ENCODE measurements at places on chromosomes 11 and 22.

GRCh38 chr11:19853016-19853415, 140.4 kb downstream of the NAV2 start:
- no peak for DNase-seq

- no peak for DNase-seq
These were observed 71.7 kb upstream of the EED start for GRCh38 chr11:86172894-86173293.

GRCh38 chr11:34866375-34866774, 49.8 kb downstream of the APIP start:
- no peak for DNase-seq

- no peak for DNase-seq
These were observed 8.9 kb downstream of the LMNTD2 start for GRCh38 chr11:551596-551995.

GRCh38 chr11:95674657-95675358, 114.8 kb downstream of the FAM76B start:
- no peak for DNase-seq

DNA sequence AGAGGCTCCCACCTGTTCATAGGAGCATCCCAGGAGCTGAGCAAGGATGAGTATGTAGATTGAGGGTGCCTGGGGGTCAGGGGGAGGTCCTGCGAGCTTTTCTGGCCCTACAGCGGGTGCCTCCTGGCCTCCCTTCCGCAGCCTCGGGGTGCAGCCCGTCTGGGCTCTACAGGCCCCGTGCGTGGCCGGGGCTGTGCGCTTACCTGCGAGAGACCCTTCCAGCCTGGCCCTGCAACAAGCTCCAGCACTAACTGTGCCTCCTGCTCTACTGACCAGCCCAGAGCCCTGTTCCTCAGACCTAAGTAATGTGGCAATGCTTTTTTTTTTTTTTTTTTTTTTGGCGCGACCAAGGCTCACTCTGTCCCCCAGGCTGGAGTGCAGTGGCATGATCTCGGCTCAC, 1129.1 kb downstream of the BRD1 start:
- no peak for DNase-seq

GRCh38 chr11:75073459-75074190, 23.1 kb downstream of the OR2AT4 start:
- no peak for DNase-seq

DNA sequence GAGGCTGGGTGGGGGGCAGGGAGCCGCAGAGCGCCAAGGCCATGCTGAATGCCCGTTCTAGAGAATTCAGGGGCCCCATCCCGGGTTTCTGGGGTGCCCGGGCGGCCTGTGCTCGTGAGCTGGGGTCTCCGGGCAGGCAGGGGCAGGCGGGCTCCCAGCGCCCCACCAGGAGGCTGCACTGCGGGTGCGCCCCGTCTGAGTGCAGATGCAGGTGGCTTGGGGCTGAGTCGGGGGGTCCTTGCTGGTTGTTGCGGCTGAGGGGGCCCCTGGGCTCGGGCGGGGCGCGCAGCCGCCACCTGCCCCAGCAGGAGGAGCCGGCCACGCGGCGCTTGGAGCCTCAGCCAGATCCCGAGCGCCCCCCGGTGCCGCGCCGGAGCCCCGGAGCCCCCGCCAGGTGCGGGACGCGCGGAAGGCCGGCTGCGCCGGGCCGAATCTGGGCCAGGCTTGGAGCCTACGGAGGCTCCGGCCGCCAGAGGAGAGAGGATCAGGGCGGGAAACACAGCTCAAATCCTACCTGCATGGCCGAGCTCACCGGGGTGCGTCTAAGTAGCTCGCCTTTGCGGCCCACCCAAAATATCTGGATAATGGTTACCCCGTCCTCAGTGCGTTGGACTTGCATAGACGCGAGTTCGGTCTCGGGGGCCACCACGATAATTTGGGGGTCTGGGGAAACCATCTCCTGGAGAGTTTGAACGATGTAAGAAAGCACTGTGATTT, 590 bp upstream of the IGF2 start:
- DNase-seq, result no peak

DNA sequence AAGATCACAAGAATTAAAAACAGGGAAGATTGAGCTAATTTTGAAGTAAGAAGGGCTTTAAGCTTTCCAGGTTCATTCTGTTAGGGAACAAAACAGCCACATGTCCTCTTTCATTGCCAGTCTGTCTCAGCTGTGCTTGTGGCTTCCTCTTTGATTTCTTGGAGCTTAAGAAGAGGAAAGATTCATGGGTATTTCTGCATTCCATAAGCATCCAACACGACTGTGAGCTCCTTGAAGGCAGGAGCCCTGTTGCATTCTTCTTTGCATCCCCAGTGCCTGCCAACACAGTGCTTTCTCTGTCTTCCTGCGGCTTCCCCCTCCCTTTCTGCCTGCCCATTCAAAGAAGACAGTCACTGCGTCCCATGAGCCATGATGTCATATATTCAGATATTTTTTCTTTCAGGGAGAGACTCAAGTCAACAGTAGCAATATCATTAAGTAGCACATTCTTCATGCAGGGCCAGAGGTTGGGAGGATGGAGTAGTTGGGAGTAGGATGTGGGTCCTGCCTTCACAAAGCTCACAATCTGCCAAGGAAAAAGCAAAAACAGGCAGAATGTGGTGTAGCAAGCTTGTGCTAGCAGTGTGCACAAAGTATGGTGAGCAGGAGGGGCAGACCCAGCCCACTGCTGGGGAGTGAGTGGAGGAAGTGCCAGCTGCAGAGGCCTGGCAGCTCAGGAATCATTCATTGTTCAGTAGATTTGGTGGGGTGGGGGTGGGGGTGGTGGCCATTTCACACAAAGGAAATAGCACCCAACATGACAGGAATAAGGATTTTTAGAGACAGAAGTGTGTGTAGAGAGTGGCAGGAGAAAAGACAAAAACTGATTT, 162.1 kb upstream of the RASSF10 start:
- DNase-seq, result no peak

- no peak for DNase-seq
These were observed 13.4 kb downstream of the DGCR2 start for GRCh38 chr22:19108807-19109197.

DNA sequence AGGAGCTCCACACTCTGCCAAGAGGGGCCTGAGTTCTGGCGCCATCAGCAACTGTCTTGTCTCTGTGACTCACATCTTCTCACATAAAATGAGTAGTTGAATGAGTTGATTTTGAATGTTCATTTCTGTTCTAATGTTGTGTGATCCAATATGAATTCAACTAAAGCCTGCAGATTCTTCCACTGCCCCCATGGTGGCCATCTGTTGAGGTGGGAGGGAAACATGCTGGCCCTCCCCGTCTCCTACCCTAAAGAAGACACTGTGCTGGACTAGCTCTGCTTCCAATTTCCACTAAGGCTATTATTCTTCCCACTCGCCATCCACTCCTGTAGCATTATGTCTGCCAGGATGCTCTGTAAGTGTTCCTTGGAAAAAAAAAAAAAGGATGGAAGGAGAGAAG, 555.6 kb upstream of the LARGE1 start:
- no peak for DNase-seq

GRCh38 chr11:91446267-91446666, 778.4 kb upstream of the FAT3 start:
- DNase-seq, result no peak

DNA sequence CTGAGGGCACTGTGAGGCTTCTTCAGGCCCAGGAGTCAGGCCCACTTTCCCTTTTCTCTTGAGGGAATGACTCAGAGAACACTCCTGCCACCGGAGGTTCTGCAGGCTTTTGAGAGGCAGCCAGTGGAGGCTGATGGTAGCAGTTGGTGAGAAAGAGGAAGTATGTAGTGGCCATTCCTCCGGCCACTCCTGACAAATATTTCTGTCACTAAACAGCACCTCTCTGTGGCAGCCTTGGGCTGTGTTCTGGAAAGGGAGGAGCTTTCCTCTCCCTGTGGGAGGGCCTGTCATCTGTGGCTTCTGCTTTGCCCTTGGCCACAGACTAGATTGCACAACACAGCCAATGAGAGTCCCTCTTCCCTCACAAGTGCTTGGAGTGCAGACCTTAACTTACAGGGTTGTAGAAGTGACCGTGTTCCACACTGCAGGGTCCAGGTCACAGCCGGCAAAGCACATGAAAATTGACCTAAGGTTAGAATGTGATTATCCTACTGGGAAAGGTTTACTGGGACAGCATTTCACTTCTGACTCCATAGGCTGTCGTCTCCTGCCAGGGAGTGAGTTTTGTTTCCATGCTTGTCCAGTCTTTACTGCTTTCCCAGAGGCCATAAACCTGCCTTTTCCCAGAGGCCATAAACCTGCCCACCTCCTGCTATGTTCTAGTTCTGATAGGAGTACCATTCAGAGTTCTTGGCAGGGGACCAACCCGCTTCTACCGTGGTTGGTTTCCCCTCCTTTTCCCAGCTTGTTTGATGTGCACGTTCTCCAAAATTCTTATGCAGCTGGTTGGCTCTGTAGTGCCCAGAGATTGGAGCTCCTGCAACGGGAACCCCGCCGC, 33.3 kb downstream of the MARK2 start:
- peak; percentile 76 for DNase-seq

DNA sequence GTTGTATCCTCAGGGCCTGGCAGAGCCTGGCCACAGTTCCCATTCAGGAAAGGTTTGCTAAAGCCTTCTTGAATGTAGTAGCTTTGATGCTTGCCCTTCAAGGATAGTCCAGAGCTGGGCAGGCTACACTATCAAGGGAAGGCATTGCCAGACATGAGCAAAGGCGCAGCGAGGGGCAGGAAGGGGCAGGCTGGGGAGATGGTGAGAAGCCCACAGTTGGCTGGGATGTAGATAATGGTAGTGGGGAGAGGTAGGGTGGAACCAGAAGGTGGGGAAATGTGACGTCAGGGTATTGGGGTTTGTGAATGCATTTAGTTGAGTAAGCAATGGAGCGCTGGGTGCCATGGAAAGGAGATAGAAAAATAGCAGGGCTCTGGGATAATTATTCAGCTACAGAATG, 28.6 kb downstream of the LRRC32 start:
- no peak for DNase-seq

DNA sequence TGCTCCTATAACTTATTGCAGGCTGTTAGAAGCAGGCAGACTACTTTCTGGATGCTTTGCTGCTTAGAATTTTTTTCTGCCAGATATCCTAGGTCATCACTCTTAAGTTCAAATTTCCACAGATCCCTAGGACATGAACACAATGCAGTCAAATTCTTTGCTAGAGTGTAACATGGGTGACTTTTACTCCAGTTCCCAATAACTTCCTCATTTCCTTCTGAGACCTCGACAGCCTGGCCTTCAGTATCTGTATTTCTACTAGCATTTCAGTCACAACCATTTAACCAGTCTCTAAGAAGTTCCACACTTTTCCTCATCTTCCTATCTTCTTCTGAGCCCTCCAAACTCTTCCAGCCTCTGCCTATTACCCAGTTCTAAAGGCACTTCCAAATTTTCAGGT, 60.4 kb upstream of the ZBED5 start:
- no peak for DNase-seq

DNA sequence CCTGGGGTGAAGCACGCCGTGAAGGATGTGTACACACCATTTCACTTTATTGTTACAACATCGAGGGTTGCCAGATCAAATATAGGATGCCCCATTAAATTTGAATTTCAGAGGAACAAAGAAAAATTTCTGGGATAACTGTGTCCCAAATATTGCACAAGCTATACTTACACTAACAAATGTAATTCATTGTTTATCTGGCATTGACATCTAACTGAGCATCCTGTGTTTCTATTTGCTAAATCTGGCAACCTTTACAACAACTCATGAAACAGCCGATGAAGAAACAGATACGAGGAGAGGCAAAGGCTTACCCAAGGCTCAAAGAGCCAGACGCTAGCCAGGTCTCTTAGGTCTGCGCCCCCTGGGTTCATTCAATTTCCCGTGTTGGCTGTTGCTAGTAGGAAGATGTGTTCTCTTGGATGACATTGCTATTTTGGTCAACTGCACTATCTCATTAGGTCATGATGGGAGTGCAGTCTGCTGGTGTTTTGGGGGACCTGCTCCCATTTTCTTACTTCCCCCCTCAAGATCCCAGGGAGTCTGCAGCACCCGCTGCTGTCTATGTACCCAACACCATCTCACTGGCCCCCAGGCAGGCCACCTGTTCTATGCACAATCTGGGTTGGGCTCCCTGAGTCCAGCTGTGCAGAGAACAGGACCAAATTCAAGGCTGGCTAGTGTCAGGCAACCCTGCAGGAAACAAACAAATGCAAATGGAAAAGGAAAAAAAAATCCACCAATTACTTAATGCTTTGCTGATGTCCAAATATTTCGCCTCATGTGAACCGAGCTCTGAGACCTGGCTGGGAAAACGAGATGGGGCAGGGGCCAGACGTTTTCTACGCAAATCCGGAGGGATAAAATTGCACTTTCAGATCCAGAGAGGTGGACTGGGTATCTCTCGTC, 560.9 kb downstream of the MIAT start:
- DNase-seq, result no peak

DNA sequence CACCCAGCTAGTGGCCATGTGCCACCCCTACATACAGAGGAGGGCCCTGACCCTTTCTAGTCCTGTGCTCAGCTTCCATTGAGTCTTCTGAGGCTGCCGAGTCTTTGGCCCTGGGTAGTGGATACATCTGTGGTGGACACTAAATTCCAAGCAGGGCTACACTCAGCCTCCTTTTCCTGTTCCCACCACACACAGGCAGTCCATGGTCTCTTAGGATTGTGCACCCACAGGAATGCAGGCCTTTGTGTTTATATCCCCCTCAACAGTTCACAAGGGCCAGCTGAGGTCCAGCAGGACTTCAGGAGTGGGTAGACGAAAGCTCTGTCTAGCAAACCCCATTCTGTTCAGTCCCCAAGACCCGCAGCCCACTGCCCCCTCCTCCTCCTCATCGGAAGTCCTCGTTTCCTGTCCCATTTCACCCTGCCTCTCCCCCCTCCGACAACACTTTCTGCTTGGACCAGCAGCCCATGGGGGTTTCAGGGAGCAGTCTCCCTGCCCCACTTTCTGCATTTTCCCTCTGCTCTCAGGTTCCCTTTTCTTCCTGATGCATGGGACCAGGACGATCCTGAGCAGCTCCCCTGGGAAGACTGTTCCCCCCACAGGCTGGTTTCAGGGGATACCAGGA, 91.8 kb downstream of the SWAP70 start:
- no peak for DNase-seq

- DNase-seq, result peak; percentile 78
These were observed at the start of gene ALX4 for GRCh38 chr11:44309478-44310205. ALX4 (minus strand) TSS chr11:44310139; CDS start chr11:44310062, 77 bp downstream.

GRCh38 chr11:69208190-69209037, 52.7 kb downstream of the SMIM38 start:
- DNase-seq, result peak; percentile 42

GRCh38 chr11:8110396-8110795, 29.4 kb downstream of the TUB start:
- DNase-seq, result no peak

DNA sequence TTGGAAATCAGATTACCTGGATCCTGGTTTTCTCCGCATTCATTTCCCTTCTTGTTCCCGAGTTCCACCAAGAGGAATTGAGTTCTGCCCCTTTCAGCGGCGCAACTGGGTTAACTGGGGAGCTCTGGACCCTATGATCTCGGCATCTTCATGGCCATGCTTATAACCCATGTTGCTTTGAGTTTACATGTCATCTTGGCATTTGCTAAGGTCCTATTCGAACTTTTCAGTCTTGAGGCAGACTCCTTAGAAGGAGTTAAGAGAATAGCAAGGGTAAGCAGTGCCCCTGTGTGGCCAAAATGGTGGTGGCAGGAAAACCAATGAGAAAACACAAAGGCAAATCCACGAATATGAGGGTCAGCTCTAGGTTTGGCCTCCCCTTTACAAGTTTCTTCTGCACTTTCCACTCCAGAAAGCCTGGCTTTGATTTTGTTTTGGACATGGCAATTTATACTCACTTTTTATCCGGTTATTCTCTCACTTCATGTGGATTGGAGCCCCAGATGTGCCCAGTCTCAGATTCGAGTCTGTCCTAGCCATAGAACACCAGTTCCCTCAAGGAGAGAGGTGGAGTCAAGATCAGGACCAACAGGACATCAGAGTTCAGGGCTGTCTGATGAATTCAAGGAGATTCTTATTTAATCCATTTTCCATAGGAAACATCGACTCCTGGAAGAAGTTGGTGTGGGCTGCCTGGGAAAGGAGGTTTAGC, 55.3 kb upstream of the FBXO3 start:
- peak; percentile 69 for DNase-seq
